ENCODE measurements at places on chromosomes 3 and 15.

DNA sequence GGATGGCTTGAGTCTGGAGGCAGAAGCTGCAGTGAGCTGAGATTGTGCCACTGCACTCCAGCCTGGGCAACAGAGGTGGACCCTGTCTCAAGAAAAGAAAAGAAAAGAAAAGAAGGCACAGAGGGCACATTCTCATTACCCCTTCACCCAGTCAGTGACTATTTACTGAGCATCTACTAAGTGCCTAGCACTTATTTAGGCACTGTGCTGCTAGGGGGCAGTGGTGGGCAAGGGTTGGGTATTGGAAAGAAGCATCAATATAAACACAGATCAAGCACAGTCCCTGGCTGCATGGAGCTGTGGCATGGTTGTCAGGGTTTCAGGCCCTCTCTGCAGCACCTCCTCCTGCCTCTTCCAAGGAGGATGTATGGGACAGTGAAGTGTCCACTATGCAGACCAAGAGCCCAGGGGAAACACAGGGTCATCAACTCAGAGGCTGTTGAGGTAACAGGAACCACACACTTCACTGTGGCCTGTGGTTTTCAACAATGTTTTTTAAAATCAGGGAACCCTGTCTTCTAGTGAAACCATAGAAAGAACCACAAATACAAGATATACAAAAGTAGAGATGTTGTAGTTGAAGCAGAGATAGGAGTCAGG is 138.5 kb downstream of the RAB11A start:
- no peak for DNase-seq

- no peak for DNase-seq
Observed at GRCh38 chr15:52680041-52680391, 828 bp upstream of the ATOSA start.

DNA sequence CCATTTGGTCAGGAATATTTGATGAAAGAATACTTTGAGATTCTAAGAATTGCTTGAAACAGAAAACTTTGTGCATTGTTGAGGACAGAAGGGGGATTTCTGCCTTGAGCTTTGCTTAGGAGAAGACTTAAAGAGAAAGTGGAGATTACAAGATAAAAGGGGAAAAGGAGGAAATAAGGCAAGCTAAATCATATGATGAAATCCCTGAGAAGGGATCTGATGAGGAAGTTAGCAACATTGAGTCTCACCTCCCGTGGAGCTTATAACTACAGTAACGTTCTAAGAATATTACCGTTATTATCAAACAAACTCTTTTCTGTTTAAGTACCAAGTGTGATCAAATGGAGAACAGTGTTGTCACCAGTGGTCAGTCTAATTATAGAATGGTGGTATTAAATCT is 414.7 kb upstream of the NAALADL2 start:
- DNase-seq: no peak

GRCh38 chr3:194184265-194184751 is 48.4 kb downstream of the HES1 start:
- no peak for DNase-seq

DNA sequence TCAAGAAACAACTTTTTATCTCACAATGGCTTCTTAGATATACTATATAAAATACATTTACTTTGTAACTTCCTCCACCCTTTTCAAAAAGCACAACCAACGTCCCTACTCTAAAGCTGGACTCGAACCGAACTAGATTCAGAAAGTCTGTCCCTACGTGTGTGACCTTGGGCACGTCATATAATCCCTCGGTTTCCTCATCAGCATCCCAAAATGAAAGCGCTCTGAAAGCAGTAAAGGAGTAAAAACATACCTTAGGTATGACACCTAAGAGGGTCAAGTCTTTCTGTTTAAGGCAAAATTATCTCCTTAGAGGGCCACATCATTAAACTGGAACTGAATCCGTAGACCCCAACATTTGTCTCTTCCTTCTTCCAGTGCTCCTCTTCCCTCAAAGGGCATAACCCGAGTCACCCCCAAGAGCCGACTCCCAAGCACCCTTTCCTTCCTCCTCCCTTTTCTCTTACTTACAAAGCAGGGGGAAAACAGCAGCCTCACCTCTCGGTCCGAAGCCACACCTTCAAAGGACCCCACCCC is 663 bp downstream of the PDCD10 start:
- DNase-seq: no peak

DNA sequence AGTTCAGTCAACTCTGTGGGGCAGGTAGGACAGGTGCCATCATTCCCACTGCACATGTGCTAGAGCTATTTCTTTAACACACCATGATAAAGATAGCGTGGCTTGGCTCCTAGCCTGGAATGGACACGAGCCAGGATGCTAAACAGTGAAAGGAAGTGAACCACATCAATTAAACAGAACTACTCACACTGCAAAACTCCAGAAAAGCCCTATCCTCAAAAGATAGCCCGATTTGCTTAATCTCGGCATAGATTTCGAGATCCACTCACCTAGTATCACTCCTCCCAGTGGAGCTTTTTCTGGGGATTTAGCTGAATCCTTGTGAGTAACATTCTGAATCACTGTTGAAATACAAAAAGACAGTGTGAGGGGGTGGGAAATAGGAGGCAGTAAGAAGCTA is 118.0 kb downstream of the ABI3BP start:
- no peak for DNase-seq

- DNase-seq: no peak
Observed at GRCh38 chr3:140406655-140407054, 271.2 kb upstream of the TRIM42 start.

GRCh38 chr3:51637144-51637940 is 33.7 kb upstream of the TEX264 start:
- no peak for DNase-seq

- no peak for DNase-seq
Observed at GRCh38 chr15:25643120-25643519, 204.3 kb upstream of the UBE3A start.

DNA sequence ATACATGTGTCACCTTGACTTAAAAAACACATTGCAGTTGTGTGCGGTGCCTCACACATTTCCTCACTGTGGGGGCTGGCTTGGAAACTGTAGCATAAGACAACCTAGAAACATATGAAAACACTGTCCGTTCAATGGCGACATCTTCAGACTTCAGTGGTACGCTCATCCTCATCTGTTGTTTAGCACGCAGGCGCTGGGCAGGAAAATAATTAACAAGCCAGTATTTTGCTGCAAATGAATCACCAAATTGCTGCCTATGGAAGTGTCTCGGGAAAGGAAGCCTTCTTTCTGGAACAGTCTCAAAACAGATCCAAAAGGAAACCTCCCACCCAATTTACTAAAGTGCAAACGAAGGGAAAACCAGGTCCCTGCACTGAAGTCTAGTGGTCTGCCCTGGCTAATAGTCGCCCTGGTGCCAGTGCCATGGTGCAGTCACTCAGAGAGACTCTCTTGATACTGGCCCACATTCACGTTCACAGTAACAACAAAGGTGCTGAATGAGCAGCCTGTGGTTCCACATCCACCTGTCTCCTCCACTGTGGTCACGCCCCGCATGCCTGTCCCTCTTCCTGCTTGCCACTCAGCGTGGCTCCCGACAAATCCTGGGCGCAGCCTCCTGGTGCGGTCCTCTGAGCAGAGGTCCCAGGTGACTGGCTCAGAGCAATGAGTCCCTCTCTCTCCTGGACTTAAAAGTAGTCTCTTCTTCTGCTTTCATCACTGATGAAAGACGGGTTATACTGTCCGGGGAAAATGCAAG is 35.6 kb upstream of the MUC13 start:
- DNase-seq: no peak

DNA sequence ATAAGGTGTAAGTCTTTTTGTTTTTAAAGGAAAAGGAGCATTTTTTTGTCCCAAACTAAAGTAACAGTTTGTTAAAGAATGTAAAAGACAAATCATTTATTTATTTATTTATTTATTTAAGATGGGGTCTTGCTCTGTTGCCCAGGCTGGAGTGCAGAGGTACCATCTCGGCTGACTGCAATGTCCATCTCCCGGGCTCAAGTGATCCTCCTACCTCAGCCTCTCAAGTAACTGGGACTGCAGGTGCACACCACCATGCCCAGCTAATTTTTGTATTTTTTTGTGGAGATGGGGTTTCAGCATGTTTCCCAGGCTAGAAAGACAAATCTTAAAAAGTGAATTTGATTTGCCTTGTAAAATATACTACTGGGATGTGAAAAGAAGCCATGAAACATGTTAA is 86.3 kb upstream of the PLXND1 start:
- no peak for DNase-seq

GRCh38 chr3:111541911-111542483 is at the start of gene CD96:
Gene CD96 (plus strand): TSS chr3:111542197. CDS start chr3:111542249, 52 bp downstream.
- DNase-seq: no peak

DNA sequence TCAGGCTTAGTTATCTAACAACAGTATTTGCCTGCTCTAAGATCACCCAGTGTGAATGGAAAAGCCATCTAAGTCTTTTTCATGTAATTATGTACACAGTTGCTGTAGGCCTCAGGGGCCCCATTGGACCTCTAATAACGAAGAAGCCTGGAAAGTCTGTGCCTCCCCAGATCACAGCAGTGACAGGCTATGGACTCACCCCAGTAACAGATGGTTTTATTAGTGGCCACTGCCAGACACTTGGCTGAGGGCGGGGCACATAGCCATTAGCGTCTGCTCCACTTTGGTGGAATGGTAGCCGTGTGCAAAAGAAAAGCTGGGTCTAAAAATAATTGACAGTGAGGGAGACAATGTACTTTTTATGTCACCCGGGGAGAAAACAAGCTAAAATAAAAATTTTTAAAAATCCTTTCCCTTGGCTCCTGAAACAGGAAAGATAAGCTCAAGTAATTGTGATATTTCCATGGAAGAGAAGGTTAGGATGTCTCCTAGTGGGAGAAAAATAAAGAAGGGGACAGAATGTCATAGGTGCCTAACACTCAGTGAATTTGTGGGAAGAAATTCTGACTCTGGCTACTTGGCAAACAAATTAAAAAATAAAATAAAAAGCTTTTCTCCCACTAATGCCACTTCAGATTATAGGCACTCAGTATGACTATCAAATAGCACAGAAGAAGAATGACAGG is 44.3 kb upstream of the ZNF385D start:
- no peak for DNase-seq

- no peak for DNase-seq
Observed at GRCh38 chr3:39972508-39972907, 163.1 kb downstream of the MYRIP start.

DNA sequence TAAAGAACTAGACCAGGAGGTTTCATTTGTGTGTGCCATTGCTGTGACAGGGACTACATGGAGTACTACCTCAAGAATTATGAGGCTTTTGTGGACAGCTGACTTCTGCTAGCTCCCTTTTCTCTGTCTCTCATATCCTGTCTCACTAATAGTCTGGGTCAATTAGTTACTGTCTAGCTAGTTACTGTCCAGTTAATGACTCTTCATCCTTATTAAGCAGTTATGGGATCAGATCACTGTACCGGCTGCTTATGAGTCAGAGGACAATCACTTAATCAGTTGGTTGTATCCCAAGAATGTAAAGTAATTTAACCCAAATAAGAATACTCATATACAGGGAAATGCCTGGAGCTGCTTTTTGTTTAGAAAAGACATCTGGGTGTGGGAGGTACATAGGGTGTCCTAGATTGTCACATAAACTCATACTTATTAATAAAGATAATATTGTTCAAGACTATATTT is 158.0 kb downstream of the CDIN1 start:
- DNase-seq: no peak

- peak; percentile 36 for DNase-seq
Observed at GRCh38 chr15:25481208-25481859, 42.5 kb upstream of the UBE3A start.

- DNase-seq: no peak
Observed at GRCh38 chr3:114886905-114887304, 260.2 kb downstream of the ZBTB20 start.

DNA sequence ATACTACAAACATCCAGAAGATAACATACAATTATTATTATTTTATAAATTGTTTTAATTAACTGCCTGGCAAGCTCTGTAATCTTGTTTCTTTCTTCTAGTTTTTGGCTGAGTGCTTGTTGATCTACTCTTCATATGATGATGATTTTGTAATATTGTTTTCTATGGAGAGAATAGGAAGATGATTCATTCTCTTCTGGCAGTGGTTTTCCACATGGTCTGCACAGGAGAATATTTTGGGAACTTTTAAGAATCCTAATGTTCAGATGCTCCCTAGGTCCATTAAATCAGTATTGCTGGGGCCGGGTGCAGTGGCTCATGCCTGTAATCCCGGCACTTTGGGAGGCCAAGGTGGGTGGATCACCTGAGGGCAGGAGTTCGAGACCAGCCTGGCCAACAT is 37.6 kb downstream of the CACNA2D3 start:
- DNase-seq: no peak

DNA sequence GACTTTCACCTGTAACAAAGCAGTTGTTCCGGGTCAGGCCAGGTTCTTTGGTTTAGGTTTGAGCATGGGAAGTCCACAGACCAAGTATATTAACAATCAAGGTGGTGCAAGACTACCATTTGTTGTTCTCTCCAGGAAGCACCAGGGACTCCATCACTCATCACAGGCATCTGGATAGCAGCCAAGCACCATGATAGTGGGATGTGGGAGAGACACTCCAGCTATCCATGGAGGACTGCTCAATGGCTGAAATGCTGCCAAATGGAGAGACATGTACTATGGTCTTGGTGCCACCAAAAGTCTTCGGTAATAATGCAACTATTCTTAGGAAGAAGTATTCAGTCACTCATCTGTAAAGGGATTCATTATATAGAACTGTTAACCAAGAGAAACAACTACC is 143.0 kb downstream of the TNIK start:
- DNase-seq: peak; percentile 36

GRCh38 chr3:175956964-175957363 is 1097.8 kb downstream of the NAALADL2 start:
- DNase-seq: no peak

GRCh38 chr15:95068701-95069521 is 837.5 kb downstream of the MCTP2 start:
- no peak for DNase-seq

DNA sequence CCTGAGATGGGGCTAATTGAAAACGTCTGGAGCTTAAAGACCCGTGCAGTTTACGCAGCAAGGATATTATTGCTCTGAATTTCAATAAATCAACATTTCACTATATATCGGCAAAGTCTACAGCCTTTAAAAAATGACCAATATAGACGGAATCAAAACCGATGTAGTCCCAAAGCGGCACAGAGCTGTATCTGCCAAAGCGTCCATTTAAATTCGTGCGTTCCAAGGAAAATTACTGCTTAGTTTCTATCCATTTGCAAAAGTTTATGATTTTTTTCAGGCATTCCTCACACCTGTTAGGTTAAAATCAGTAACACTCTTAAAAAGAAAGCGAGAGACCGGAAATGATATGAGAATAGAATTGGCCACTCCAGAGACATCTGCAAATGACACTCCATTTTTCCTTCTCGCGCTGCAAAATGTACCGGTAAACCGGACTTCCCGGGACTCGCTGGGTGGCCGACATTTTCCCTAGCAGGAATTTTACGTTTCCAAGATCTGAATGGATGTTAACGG is 777 bp upstream of the EIF4A2 start:
- DNase-seq: peak; percentile 44
